Right ventricle myocardium superior (tissue), 1 donor: ENCODE measurements at places on chromosomes 6 and 20.

DNA sequence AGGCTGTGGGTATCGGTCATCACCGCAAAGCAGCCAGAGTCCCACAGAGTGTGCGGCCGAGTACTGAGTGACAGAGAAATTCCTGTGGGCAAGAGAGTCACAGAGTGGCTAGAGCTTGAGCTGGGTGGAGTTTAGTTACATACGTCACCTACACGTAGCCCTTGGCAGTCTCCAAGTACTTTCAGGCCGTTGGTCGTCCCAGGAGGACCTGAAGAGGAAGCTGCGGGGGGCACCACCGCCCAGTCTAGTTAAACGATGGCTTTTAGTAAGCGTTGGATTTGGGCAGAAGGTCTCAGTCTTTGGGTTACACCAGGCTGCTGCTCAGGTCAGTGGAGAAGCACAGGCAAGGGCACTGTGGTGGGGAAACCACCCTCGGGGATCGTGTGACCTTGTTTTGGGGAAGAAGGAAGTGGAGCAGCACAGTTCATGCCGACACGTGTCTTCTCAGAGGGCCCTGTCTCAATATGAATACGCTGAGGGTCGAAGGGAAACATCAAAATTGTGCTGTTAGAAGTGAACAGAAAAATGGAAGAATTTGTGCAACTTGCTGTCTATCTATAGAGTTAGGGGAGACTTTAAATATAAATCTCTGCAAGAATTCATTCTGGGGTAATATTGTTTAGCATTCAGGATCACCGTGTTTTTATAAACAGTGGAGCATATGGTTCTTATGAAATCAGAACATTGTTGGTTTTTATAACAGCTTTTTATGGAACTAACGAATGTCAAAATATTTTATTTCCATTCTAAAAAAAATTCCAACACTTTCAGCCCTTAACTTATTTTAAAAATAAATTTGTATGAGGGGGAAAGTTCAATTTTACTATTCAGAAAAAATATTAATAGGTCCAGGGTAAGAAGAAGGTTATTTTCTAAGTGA, 28.6 kb downstream of the KIF25 start:
- DNase-seq, result no peak

GRCh38 chr20:15345287-15345686, 1007.9 kb upstream of the FLRT3 start:
- DNase-seq, result no peak

- DNase-seq, result no peak
Measured at GRCh38 chr6:161139766-161140553, 133.9 kb downstream of the AGPAT4 start.

DNA sequence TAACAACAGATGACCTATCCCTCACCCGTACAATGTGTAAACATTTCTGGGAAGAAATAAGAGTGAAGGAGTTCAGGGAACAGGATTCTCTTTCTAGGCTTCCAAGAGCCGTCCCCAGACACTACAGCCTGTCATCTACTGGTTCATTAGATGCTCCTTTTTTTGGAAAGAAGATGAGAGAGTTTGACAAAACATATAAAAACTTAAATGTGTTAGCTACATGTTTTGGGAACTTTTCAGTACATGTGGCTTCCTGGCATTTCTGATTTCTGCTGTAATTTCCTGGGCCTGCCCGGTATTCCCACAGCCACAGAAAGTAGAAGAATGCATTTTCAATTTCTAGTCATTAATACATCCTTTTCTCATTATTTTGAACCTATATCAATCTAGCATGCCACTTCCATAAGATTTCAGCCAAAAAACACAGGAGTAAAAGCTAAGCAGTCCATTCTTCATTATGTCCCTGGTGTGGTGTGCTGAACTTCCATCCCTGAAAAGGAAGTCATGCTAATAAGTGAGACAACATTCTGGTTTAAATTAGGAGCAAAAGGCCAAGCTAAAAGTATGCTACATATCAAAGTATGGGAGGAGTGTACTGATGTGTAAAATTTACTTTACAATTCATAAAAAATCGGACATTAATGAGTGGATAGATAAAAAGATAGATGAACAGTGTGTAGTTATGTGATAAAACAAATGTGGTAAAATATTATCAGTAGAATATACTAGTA, 198.2 kb downstream of the WDR27 start:
- DNase-seq, result no peak

- DNase-seq, result no peak
Measured at GRCh38 chr6:140434761-140435160, 1060.3 kb upstream of the CITED2 start.

GRCh38 chr20:61718361-61719005, 347.2 kb downstream of the TAF4 start:
- DNase-seq, result no peak

DNA sequence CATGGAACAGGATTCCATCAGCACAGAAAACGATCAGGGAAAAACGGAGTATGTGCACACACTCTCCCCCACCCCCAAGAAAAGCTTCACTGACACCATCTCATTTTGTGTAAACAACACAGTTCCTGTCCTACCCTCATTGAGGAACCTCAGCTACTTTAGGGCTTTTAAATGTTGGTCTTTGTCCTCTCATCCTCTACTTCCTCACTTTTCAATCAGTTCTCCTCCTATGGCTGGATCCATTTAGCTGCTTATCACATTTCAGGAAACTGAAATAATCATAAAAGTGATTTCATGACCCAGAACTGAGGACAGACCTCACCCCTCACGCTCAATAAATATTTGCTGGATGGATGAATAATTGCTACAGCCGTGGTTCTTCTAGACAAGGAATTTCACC, 33.1 kb upstream of the PNRC1 start:
- DNase-seq, result no peak

GRCh38 chr6:75117701-75118100, 88.2 kb downstream of the COL12A1 start:
- no peak for DNase-seq

DNA sequence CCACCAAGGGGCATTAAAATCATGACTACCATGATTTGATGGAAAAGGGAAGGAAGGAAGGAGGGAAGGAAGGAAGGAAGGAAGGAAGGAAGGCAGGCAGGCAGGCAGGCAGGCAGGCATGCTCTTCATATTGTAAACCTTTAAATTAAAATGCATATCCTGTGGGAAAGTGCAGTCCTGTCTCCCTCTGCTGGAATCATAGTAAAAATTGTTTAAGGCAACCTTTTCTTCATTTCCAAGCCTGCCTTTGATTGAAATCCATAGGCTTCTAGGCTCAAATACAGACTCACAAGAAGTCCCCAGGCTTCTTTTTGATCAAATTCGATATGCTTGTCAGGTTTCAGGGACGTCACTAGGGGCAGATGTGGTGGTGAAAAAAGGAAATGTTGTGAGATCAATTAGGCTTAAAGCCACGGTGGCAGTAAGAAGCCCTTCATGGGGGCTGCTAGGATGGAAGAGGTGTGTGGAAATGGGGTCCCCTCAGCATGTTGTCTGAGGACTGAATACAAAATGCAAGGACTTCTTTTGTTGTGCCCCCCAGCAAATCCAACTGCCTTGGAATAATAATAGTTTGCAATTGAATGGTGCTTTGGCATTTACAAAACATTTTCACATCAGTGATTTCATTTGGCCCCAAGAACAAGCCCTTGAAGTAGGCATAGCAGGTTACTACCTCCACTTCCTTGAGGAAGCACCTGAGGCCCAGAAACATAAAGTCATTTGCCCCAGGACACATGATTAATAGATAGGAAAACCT, 25.6 kb upstream of the GABRR1 start:
- DNase-seq, result no peak

DNA sequence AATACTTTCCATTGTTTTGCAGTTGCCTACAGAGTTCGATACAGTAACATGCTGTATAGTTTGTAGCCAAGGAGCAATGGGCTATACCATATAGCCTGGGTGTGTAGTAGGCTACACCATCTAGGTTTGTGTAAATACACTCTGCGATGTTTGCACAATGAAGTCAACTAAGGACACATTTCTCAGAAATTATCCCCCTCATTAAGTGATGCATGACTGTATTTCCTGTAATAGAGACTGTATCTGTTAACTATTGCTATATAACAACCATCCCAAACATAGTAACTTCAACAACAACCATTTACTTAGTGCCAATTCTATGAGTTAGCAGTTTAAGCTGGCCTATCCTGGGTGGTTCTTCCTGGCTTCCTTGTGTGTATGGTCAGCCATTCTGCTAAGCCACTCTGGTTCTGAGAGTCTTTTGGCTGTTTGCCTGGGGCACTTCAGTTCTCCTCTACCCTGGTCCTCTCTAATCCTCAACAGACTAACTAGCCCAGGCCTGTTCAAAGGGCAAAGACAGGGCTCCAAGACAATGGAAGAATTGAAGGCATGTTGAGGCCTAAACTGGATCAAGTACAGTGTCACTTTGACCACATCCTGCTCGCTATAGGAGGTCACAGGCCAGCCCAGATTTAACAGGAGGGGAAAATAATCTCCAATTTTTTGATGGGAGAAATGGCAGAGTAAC, 124.0 kb downstream of the PLCB1 start:
- no peak for DNase-seq

GRCh38 chr6:128925765-128926164, 42.8 kb downstream of the LAMA2 start:
- no peak for DNase-seq

- peak; percentile 48 for DNase-seq
Measured at GRCh38 chr6:14728396-14729024, 517.4 kb upstream of the JARID2 start.

DNA sequence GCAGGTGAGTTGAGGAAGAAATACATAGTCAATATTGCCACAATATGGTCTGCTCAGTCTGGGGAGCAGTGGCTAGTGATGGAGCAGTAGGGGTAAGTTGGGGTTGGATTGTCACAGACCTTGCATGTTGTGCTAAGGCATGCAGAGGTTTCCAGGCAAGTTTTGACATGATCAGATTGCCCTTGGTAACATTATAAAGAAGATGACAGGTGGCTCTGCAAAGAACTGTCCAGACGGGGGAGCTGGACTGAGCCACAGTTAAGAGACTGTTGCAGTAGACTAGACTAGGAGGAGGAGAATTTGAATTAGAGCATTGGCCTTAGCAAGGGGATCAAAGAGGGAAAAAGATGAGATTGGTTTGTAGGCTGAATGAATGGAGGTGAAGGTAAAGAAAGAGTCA, 23.4 kb downstream of the ATRN start:
- no peak for DNase-seq

DNA sequence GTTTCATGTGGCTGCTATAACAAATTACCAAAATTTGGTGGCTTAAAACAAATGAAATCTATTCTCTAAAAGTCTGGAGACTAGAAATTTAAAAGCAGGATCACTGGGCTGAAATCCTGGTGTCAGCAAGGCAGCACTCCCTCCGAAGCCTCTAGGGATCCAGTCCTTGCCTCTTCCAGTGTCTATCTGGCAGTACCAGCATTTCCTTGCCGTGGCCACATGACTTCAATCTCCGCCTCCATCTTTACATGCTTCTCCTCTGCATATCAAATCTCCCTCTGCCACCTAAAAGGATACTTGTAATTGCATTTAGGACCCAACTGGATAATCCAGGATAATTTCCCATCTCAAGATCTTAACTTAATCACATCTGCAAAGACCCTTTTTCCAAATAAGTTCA, 30.2 kb downstream of the ARHGAP18 start:
- no peak for DNase-seq

GRCh38 chr6:36685166-36685924, 6.8 kb downstream of the CDKN1A start:
- no peak for DNase-seq

DNA sequence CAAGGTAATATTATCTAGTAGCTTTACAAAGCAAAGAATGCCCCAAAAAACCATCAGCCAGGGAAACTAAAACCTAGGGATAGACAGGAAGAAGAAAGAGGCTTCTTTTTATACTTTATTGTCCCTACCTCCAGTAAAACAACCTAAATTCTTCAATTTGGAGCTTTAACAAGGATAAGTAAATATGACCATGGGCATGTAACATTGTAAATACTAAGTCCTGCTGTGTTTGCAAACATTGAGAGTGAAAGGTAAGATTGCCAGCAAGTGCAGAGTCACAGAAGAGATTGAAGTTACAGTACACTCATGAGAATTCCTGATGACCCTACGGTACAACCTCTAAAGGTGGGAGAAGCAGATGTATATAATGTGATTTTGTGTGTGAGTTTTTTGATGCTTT, 117.2 kb downstream of the FOXO3 start:
- no peak for DNase-seq

GRCh38 chr6:92847988-92848387, 571.4 kb downstream of the EPHA7 start:
- no peak for DNase-seq

DNA sequence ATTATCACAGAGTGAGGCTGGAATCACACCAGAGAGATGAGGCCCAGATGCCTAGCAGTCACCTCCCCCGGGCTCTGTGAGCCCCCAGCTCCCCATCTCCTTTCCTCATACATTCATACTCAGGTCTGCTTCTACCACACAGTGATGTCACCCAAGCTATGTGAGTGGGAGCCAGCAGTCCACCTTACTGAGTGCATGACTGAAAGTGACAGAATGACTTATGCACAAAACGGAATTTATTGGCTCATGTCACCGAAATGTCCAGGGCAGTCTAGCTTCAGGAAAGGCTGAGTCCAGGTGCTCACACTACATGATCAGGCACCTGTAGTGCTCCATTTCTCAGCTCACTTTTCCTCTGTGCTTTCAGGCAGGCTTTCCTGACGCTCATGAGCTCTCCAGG, 36.7 kb upstream of the CCN6 start:
- DNase-seq, result no peak

DNA sequence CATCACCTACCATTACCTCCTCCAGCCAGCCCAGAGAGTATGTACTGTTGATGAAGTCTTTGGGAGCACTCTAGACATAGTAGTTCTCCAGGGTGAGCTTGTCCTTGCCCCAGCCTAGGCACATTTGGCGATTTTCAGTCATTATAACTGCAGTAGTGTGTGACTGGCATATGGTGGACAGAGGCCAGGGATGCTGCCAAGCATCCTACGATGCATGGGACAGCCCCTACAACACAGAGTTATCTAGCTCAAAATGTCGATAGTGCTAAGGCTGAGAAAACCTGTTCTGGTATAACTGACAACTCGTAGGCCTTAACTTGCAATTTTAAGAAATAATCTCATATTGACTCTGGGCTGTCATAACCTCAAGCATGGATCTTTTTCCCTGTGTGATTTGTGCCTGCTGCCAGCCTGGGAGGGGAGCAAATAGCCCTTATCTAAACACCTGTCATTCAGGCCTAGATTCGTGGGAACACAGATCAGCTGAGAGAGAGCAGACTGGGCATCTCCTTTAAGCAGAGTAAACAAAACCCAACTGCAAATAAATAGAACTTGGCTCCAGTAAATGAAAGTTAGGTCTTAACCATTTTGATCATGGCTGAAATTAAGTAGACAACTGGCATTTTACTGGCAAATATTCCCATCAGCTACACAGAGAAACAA, 102.6 kb downstream of the SPTLC3 start:
- DNase-seq, result no peak

- DNase-seq, result no peak
Measured at GRCh38 chr6:161407115-161407514, 133.3 kb upstream of the AGPAT4 start.

DNA sequence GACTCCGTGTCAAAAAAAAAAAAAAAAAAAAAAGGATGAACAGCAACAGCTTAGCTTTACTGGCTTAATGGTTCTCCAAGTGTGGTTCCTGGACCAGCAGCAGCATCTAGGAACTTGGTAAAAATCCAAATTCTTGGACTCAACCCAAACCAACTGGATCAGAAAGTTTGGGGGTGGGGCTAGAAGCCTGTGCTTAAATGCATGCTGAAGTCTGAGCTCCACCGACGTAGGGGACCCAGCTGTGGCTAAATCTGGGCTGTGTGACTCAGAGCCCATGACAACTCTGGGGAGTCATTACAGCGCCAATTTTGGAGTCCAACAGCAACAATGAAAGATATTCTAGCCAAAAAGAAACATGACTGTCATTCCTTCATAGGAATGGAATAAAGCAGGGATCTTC, 13.6 kb upstream of the CHD6 start:
- peak; percentile 78 for DNase-seq
